ENCODE measurements at places on chromosomes 12 and 14.

DNA sequence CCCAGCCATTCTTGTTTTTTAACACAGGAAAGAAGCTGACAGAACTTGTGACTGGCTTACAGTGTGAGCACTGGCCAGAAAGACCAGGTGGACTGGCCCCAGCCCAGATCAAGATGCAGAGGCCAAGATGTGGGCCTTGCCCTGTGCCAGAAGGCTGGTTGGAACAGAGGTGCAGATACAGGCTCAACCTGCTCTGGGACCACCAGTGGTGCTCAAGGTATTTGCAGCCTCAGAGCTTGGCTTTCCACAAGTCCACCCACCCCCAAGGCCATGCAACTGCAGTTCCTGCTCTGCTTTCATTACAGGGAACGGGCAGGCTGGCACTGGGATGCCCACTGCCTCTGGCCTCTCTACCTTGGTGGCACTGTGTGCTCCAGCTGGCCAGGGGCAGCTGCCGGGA is 23.3 kb downstream of the ZFC3H1 start:
- DNase-seq: no peak

- no peak for DNase-seq
Measured at GRCh38 chr12:24928131-24928530, 20.8 kb downstream of the BCAT1 start.

- peak; percentile 95 for DNase-seq
Measured at GRCh38 chr12:1993871-1994371, 10.3 kb downstream of the DCP1B start.

- no peak for DNase-seq
Measured at GRCh38 chr12:77696183-77696582, 134.5 kb upstream of the NAV3 start.

DNA sequence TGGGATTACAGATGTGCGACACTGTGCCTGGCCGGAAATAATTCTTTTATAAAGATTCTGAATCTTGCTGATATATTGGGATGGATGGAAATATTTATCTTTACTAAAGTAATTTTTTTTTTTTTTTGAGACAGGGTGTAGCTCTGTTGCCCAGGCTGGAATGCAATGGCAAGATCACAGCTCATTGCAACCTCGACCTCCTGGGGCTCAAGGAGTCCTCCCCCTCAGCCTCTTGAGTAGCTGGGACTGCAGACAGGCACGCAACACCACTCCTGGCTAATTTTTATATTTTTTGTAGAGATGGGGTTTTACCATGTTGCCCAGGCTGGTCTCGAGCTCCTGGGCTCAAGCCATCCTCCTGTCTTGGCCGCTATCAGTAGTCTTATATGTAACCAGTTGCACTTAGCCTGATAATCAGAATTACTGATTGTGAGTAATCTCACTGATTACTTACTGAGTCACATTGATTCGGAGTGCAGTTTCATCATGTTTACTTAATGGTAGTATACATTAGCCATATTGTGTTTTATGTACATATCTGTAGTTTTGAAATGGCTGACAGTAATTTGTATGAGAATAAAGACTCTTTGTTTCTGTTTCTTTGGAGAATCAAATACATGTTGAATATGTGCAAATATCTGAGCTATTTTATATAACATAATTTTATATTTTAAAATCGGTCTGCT is 50.4 kb upstream of the LRTM2 start:
- no peak for DNase-seq

GRCh38 chr14:103225062-103225461 is 101.8 kb downstream of the TNFAIP2 start:
- no peak for DNase-seq

DNA sequence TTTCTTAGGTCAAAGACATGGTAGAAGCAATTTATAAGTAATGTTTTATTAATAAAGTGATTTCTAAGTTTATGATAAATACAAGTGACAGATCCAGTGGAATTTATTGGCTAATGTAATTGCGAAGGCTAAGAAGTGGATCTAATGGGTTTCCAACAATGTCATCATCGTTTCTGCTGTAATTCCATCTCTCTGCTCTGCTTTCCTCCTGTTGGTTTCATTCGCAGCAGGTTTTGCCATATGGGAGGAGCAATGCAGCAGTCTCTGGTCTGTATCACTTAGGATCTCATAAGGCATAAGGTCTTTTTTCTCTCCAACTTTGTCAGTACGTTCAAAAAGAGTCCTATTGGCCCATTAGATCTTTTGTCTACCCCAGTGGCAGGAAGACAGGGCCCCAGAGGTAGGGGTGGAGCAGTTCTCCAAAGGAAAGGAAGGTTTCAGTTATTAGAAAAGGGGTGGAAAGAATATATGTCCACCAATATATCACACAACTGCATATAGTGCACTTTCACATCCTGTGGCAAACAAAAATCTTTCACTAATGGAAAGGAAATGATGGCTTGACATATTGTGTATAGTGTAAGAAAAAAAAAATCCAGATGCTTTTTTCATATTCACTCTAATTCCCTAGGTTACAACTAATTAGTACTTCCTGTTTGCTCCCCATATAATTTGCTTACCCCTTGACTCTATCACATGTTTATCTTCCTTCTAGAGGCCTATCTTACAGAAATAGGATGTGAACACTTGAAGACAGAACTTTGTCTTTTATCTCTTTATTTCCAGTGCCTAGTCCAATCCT is 451.3 kb downstream of the ZFP36L1 start:
- DNase-seq: no peak

DNA sequence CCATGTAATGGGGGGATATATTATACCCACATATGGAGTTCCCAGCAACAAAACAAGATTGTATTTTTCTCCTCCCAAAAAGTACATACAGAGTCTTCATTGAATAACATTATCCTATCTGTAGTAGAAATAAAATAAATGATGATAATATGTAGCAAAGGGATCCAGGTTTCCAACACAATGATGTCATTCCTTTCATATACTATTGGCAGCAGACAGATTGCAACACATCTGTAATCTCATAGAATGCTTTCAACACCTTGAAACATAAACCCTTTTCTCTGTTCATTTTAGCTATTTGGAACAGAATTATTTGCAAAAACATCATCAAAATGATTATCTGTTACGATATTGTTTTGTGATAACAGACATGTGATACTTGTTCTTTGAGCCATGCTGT is 317.6 kb downstream of the DPF3 start:
- no peak for DNase-seq

DNA sequence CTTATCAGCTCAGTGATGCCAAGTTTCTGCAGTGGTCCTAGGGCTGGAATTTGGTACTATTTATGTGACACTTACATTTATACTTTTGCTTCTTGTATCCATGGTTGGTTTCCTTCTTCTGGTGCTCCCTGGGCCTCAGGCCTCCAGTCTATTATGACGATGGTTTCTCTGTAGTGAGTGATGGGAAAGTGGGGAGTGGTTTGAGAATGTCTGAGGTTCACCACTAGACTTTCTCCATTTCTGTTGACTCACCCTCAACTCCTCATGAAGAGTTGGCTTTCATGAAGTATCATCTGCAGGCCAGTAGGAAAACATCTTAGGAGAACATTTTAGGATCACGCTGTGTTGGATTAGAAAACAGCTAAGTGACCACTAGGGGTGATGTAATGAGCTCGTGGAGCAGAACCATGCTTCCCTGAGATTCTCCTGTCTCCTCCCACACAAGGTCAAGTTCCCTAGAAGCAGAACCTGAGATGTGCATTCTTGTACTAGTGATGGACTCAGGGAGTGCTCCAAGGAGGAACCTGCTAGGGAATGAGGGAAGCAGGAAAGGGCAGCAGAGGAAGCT is 32.1 kb downstream of the RPH3A start:
- no peak for DNase-seq

DNA sequence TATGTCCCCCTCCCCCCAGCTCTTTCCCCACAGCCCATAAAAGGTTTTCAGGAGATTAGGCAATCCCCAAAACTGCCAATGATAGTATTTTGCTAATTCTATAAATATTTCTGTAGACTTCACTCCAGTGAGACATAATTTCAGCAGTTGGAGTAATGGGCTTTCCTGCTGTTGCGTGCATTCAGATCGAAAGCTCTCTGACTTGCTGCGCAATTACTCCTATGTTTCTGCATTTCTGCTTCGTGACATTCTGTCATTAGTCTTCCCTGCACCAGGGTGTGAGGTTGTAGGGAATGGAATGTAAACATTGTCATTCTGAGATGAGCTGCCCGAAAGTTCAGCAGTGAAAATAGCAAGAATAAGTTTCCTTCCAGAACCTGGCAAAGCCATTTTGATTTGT is 58.2 kb downstream of the SAMD4A start:
- peak; percentile 22 for DNase-seq

GRCh38 chr12:18145924-18146323 is 55.9 kb upstream of the RERGL start:
- no peak for DNase-seq

- peak; percentile 28 for DNase-seq
Measured at GRCh38 chr12:40142001-40142744, 36.3 kb upstream of the SLC2A13 start.

- no peak for DNase-seq
Measured at GRCh38 chr12:111412830-111413441, 7.2 kb downstream of the SH2B3 start.

GRCh38 chr12:116236976-116237375 is 40.5 kb downstream of the MED13L start:
- no peak for DNase-seq

GRCh38 chr12:64791036-64791435 is 31.8 kb upstream of the GNS start:
- no peak for DNase-seq

DNA sequence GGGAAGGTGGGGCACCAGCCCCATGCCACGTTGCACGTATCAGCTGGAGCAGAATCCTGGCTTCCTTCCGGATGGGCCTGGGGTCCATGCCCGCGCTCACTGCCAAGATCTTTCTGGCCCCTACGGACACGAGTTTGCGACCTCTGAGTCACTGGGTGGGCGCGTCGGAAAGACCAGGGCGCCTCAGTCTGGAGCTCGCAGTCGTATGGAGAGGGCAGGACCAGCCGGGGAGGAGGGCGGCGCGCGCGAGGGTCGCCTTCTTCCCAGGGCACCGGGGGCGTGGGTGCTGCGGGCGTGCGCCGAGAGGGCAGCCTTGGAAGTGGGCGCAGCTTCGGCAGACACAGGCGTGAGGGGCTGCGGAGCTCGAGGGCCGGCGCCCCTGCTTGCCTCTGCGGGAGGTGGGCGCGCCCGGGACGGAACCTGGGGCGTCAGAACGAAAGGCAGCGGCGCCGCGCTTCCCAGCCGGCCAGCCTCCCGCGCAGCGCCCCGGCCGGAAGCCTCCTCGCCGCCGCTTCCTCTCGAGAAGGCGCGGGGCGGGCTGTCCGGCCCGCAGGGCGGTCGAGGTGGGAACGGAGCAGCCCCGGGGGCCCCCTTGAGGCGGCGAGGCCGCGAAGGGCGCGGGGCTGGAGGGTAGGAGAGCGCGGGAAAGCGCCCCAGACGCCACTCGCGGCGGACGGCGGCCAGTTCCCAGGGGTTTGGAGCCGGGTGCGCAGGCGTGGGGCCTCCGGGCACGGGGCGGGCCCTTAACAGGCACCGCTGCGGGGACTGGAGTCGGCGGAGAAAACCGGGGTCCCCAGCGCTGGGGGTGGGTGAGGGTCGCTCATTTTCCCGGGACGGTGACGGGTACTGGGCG is at the start of gene ARL6IP4:
TSS of gene ARL6IP4 (plus strand) at position 499 of the 853 bp plus-strand sequence. CDS start 459 bp downstream, outside the sequence.
- DNase-seq: peak; percentile 28

DNA sequence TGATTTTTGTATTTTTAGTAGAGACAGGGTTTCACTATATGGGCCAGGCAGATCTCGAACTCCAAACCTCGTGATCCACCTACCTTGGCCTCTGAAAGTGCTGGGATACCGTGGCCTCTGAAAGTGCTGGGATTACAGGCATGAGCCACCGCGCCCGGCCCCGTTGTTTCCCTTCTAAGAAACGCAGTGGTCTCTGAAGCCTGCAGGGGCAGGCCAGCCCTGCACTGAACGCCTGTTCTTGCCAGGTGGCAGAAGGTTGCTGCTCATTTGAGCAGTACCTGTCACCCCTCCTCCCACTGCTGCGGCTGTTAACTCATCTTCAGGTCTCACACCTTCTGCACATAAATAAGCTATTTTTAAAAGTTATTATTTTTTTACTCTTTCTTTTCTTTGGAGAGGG is 24.3 kb downstream of the GPRC5A start:
- DNase-seq: no peak

GRCh38 chr12:63958876-63959580 is 114.5 kb downstream of the SRGAP1 start:
- no peak for DNase-seq

All from H4 (cell line).